ENCODE measurements at places on chromosomes 6 and 20. TPM values are rescaled to one million over a fixed set of nuclear protein-coding genes. Genes with fewer than 3 reads are reported as not detected.

- H3K27ac ChIP-seq: no peak overlapping the region
- H3K4me1 ChIP-seq: peaks cover 14% of the 10 kb centered on the region
- no peaks in the 10 kb centered on the region for H3K36me3 ChIP-seq
- no peak overlapping the region for H3K4me3 ChIP-seq
- H3K27me3 ChIP-seq: no peaks in the 10 kb centered on the region
These were observed 48.9 kb downstream of the ANKRD60 start for GRCh38 chr20:58179432-58180099.

DNA sequence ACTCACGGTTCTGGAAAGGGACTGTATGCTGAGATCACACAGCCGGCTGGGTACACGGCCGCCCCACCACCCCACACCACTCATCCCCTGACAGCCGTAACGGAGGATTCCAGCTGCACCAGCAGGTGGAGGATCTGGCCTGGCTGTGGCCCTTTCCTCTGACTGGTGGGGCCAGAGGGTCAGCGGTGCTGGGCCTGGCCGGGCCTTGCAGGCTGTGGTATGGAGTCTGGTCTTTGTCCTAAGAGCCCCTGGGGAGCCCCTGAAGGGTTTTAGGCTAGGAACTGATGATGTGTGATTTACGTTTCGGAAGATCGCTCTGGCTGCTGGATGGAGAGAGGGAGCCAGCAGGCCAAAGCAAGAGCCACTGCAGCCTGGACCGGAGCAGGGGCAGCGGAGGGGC, 26.6 kb downstream of the NOL4L start:
- DNase-seq: no peak
- H3K27ac ChIP-seq: no peak overlapping the region
- no peak overlapping the region for H3K4me3 ChIP-seq
- H3K36me3 ChIP-seq: no peaks in the 10 kb centered on the region
- no peaks in the 10 kb centered on the region for H3K4me1 ChIP-seq
- H3K27me3 ChIP-seq: no peaks in the 10 kb centered on the region

- peaks cover 21% of the 10 kb centered on the region for H3K36me3 ChIP-seq
- H3K4me1 ChIP-seq: no peaks in the 10 kb centered on the region
- H3K27me3 ChIP-seq: no peaks in the 10 kb centered on the region
- no peak overlapping the region for H3K4me3 ChIP-seq
- peak; percentile 48 for DNase-seq
These were observed 54.5 kb downstream of the GINS1 start for GRCh38 chr20:25461786-25462545.

DNA sequence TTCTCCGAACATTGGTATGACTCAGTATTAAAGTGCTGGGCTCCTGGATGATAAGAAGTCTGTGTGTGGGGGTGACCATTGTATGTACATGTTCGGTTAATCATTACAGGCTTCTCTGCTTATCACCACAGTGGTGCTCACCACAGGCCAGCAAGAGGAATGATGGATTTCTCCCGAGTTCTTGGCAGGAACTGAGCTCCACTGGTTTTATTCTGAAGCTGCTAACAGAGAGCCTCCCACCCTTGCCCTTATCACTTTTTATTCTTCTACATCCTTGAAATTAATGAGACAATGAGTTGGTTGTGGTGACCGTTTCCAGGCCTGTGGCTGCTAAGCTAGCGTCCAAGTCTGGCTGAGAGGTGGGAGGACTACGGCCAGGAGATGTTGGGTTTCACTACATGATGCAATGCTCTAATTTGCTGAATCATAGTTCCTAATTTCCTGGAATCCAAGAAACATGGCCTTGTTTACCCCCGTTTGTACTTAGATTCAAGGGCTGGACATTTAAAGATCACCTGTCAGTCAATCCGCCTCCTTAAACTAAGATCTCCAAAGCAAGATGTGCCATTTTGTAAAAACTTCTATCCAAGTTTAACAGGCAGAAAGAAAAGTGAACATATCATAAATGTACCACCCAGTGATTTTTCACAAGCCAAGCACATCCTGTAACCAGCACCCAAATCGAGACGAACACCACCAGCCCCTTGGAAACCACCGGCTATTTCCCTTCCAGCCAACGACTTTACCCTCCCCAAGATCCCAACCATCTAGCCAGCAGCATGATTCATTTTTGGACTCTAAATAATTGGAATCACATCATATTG, 172.5 kb downstream of the FOXA2 start:
- H3K4me1 ChIP-seq: no peaks in the 10 kb centered on the region
- no peaks in the 10 kb centered on the region for H3K36me3 ChIP-seq
- peak; percentile 69 for DNase-seq

DNA sequence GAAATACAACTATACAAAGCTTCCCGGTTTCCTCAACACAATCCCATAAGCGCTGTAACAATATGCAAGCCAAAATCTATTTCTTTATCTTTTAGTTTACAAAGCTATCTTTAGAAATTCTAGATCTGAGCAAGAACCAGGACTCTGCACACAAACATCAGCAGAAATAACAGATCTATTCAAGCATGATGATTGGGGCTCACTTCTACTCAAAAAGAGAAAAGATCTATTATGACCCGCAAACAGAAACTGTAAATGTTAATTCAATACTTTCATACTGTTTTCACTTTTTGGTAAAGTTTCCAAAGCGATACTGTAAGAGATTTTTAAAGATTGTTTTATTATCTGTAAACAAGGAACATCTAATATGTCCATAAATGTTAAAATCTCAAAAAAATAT, 86.6 kb downstream of the SESN1 start:
- no peak for DNase-seq
- H3K4me3 ChIP-seq: peak overlapping the region; percentile 93
- H3K27me3 ChIP-seq: no peaks in the 10 kb centered on the region
- H3K4me1 ChIP-seq: peaks cover 61% of the 10 kb centered on the region
- peak overlapping the region; percentile 98 for H3K27ac ChIP-seq
- no peaks in the 10 kb centered on the region for H3K36me3 ChIP-seq

DNA sequence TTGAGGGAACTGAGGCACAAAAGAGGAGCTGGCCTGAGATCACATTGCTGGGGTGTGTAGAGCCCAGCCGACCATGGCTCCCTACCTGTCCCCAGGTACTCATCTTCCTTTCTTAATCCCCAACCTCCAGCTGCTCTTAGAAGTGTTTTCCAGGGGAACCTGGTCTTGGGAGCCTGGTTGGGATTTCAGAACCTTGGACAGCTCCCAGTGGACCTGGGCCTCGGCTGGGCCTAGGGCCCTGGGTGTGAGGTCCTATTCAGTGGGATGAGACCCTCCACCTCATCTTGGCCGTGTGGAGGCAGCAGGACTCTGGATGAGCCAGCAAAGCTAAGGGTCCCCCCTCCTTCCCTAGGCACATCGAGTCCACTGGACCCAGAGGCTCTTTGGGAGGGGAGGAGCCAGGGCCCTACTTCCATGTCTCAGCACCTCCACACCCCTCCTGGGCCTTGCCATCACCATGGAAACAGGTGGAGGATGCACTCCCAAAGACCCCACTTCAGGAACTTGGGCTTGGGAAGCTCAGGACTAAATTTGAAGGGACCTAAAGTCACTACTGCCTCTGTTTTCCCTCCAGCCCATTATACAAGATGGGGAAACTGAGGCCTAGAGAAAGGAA, 38.5 kb downstream of the DLGAP4 start:
- no peak overlapping the region for H3K27ac ChIP-seq
- H3K36me3 ChIP-seq: no peaks in the 10 kb centered on the region
- no peaks in the 10 kb centered on the region for H3K27me3 ChIP-seq
- no peak for DNase-seq
- H3K4me3 ChIP-seq: no peak overlapping the region

DNA sequence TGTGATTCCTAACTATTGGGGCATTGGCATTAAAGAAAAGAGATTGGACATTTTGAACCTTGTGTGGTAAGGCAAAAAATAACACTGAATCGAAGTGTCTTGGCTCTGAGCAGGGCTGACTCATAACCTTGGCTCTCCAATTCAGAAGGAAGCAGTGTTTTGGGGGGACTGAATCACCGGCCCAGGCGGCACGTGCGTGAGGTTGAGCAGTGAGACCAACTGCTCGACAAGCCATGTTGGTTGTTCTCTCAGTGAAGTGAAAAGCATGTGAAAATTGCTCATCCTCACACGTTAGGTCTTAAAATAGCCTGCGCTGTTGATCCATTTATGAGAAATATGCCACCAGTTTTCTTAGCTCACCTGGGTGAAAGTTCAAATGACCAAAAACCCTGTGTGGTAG, 137.8 kb upstream of the SPACA1 start:
- H3K36me3 ChIP-seq: no peaks in the 10 kb centered on the region
- H3K4me1 ChIP-seq: peaks cover 3% of the 10 kb centered on the region
- no peaks in the 10 kb centered on the region for H3K27me3 ChIP-seq
- H3K4me3 ChIP-seq: no peak overlapping the region
- no peak for DNase-seq

GRCh38 chr6:7909323-7910276, 988 bp downstream of the TXNDC5 start:
- peaks cover under 1% of the 10 kb centered on the region for H3K36me3 ChIP-seq
- peak overlapping the region; percentile 98 for H3K4me3 ChIP-seq
- H3K27me3 ChIP-seq: no peaks in the 10 kb centered on the region
- no peak for DNase-seq
- H3K4me1 ChIP-seq: peaks cover 15% of the 10 kb centered on the region

DNA sequence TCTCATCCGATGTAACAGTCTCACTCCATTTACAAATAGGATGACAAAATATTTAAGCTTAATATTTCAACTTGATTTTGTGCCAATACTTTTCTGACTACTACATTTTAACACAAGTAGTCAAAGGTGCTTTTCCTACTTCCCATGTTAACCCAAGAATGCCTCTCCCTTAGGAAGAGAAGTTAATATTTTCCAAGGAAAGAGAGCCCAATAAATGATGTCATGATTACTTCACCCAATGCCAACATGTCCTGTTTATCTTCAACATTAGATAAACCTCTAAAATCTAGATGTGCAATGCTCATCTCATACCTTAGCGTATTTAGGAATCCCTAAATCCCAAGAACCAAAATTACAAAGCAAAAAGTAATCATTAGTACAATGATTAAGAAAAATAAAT, 156.7 kb upstream of the TENT5A start:
- H3K36me3 ChIP-seq: no peaks in the 10 kb centered on the region
- no peak overlapping the region for H3K27ac ChIP-seq

DNA sequence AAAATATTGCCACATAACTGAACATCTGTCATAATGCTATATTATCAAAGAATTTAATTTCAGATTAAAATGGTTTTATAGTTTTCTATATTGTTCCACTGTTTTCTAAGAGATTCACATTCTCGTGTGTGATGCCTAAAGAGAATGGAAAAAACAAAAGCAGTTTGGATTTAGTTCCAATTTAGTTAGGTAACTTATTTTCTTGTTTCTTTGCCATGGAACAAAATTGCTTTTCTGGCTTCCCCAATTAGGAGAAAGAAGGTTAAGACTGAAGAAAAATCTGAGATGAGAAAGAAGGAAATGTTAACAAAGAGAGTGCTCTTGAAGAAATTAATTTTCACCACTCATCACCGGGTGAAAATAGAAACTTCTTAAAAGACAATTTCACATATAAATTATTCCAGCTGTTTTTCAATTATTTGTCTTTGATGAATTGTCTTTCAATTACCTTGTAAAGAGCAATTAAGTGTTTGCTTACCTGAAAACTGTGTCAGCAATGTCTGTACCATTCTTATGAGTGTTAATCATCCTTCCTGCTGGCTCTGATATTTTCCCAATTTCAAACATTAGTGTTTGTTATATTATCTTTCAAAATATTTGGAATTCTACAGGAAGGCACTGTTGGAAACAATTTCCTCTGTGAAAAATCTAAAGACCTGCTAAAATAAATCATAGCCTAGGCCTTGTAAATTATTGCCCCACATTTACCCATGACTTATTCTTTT, 19.5 kb downstream of the PHACTR2 start:
- no peak for DNase-seq
- no peak overlapping the region for H3K4me3 ChIP-seq
- no peaks in the 10 kb centered on the region for H3K36me3 ChIP-seq
- H3K27me3 ChIP-seq: no peaks in the 10 kb centered on the region

Gene GPLD1
- 6.1 TPM for total RNA-seq

Measured in sigmoid colon (tissue), 7 donors.